Activated T-cell treated with anti-CD3 and anti-CD28 coated beads, Interleukin-2, amount 50 U/mL, for 72 hours (primary cell): ENCODE measurements at places on chromosomes 16 and 17. TPM values are rescaled to one million over a fixed set of nuclear protein-coding genes. Genes with fewer than 3 reads are reported as not detected.

KLHL10 gene
- total RNA-seq: 0.36 TPM

CALB2 gene
- not detected for total RNA-seq

ACSM3 gene
- 23.7 TPM for total RNA-seq

HP gene
- total RNA-seq: not detected

LDAF1 gene
- 12.2 TPM for total RNA-seq

DNAH2 gene
- 0.07 TPM for total RNA-seq

NAA38 gene
- total RNA-seq: 43.5 TPM

DPEP3 gene
- total RNA-seq: 0.12 TPM

KRTAP4-4 gene
- not detected for total RNA-seq

GRCh38 chr16:67672739-67673662, 6.4 kb downstream of the C16orf86 start:
- DNase-seq: peak; percentile 65

DNA sequence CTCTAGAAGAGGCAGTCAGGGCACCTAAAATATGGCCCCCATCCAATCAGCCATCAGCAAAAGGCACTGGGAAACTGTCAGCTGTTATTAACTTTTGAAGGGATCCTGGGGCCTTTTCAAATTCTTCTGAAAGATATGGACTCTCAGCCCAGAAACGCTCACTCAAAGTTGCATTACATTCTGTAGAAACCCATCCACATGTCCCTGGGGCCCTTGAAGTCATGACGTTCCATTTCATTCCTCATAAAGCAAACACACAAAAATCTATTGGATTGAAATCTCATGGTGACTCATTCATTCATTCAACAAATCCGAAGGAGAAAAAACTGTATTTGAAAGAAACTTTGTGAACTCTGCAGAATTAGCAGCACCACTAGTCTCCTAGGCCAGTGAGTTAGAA, 215.3 kb downstream of the C16orf95 start:
- no peak for DNase-seq

GRCh38 chr17:4485676-4486646, 12.7 kb upstream of the SPNS2 start:
- DNase-seq: peak; percentile 59

DNA sequence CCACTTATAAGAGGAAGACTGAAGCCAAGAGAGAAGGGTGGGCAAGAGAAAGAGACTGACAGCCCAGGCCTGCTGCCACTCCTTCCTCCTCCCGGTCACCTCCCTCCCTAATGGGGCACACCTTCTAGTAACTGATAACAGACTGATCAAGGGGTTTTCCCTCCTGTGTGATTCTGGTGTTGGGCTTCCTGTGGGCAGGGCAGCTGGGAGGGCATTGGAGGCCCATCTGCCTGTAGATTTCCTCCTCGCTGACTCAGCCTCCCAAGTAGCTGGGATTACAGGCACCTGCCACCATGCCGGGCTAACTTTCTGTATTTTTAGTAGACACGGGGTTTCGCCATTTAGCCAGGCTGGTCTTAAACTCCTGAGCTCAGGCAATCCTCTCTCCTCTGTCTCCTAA, 16.2 kb downstream of the CA4 start:
- peak; percentile 24 for DNase-seq

GRCh38 chr17:68603656-68604055, 2.5 kb upstream of the FAM20A start:
- no peak for DNase-seq

DNA sequence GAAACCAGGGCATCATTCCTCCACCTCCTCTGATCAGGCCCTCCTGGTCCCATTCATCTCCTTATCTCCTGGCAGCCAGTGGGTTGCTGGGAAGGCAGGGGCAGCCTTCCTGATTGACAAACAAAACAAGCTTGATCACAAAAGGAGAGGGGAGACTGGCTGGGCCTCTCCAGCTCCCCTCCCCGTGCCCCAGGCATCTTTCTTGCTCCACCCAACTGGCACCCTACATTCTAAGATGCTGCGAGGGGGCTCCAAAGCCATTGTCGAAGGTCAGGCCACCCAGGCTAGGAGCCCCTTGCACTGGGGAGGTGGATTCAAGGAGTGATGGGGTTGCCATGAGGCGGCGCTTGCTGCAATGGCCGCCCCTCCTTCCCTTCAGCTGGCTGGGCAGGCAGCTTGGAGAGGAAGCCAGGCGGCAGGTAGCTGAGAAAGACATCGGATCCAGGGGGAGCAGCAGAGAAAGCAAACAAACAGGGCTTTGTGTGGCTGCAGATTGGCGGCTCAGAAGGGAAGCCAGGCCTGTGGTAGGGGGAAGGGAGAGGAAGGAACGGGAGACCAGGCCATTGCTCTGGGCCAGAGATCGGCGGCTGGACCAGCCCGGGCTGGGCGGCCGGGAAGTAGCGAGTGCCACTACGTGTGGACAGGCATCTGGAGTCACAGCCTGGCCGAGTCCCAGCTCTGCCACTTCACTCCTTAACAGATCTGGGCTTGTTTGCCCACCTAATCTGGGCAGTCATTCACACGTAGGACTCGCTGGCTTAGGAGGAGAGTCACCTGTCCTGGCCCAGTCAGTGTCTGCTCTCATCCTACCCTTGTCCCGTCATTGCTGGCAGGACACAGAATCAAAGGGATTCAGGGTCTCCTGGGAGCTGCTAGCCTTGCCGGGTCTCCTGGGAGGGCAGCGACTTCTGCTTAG, 12.3 kb downstream of the RAI1 start:
- no peak for DNase-seq

DNA sequence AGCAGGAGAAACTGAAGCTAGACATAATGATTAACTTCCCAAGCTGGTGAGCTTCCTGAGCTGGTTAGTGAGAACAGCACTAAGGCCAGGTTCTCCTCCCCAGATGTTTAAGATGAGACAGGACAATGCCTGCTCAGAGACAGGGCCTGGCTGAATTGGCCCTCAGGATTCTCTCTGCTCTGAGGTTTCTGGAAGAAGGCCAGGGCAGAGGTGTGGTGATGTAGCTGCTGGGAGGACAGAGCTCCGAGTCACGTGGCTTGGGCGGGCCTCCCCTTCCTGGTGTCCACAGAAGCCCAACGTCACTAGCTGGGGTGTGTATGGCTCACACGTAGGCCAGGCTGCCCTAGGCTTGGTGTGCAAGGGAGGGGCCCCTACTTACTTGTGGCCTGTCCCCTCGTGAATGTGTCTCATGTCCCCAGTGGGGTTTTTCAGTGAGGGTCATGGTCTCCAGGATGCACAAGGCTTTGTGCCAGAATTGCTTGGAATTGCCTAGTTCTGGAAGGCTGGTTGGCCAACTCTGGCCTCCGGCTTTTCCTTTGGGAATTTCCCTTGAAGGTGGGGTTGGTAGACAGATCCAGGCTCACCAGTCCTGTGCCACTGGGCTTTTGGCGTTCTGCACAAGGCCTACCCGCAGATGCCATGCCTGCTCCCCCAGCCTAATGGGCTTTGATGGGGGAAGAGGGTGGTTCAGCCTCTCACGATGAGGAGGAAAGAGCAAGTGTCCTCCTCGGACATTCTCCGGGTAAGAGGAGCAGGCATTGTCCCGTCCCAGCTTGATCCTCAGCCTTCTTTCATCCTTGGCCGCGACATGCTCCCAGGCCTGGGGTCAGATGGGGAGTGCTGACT, 3.4 kb downstream of the NOD2 start:
- peak; percentile 63 for DNase-seq

- no peak for DNase-seq
Measured at GRCh38 chr16:68750193-68750695, 13.2 kb downstream of the CDH1 start.

GRCh38 chr17:20315821-20316220, 151.5 kb downstream of the LGALS9B start:
- no peak for DNase-seq

DNA sequence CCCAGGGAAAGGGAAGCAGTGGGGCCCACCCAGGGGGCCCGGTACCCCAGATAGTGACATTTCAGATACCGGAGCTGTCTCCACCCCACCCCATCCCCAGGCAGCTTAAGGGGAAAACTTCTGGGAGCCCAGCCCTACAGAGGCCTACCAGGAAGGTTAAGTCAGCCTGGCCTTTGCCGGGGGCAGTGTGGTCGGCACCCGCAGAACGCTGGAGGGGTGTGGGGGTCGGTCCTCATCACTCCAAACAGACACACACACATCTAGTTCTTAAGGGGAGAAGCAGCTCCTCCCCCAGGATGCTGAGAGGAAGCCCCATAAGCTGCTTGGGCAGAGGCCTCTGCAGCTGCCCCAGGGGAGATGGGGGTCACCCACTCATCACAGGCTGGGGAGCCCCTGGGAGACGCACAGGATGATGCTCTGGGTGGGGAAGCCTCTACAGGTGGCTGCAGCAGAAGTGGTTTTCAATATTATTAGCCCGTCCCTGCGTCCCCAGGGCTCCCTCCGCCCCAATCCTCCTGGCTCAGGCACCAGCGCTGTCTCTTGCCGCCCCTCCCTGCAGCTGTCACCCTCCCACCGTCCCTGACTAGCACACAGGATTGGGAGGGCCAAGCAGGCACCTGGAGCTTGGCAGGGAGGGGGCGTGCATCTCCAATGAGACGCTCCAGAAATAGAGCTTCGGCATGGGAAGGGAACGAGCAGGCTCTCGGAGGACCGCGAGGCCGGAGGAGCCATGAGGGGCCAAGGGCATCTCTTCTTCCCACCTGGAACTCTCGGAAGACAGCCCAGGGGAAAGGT, 1.4 kb upstream of the ABR start:
- no peak for DNase-seq

DNA sequence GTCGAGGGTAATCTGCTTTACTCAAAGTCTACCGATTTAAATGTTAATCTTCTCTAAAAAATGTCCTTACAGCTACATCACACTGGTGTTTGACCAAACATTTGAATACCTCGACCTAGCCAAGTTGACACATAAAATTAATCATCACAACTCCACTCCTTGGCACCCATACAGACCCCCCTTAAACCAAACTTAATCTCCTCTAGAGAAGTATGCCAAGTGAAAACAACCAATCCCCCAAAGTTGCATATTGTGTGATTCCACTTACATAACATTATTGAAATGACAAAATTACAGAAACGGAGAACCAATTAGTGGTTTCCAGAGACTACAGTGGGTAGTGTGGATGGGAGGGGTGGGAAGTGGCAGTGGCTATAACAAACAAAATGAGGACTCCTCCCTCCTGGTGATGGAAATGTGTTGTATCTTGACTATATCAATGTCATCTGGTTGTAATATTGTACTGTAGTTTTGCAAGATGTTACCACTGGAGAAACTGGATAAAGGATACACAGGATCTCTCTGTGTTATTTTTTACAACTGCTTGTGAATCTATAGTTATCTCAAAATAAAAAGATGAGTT, 39.4 kb downstream of the CAPNS2 start:
- no peak for DNase-seq

DNA sequence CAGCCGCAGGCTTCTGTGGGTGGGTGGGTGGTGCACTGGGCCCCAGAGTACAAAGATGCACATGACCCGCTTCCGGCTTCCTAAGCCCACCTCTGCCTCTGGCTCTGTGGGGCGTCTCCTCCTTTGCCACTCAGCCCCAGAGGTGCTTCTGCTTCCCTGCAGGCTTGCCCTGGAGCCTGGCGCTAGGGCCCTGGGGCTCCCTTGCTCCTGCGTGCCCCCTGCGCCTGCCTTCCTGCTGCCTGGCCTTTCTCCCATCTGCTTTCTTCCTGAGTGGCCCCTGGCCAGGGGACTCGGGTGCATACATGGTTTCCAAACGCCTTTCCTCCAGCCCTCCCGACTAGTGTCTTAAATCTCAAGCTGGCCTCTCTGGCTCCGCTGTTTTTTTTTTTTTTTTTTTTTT, 3.4 kb downstream of the WWOX start:
- no peak for DNase-seq

GRCh38 chr17:16913463-16913862, 58.5 kb downstream of the TNFRSF13B start:
- DNase-seq: no peak

- peak; percentile 59 for DNase-seq
Measured at GRCh38 chr16:21301168-21301894, 23.2 kb upstream of the CRYM start.

DNA sequence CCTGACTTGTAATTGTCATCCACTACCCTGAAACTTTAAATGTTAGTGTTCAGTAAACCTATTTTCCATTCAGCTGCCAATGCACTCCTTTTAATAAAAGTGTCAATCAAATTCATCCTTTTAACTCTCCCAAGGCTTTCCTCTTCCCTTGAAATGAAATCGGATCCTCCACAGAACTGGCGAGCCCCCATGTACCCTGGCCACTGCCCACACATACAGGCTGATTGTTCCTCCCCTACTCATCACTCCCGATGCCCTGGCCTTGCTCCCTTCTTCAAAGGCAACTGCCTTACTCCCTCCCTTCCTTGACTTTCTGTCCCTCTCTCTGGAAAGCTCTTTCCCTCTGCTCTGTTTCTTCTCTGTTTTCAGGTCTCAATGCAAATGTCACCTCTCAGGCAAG, 7.6 kb downstream of the KRT33A start:
- no peak for DNase-seq

- DNase-seq: no peak
Measured at GRCh38 chr16:84239141-84239769, 557 bp downstream of the KCNG4 start.

GRCh38 chr17:57545731-57546342, 199.3 kb downstream of the CCDC182 start:
- no peak for DNase-seq

DNA sequence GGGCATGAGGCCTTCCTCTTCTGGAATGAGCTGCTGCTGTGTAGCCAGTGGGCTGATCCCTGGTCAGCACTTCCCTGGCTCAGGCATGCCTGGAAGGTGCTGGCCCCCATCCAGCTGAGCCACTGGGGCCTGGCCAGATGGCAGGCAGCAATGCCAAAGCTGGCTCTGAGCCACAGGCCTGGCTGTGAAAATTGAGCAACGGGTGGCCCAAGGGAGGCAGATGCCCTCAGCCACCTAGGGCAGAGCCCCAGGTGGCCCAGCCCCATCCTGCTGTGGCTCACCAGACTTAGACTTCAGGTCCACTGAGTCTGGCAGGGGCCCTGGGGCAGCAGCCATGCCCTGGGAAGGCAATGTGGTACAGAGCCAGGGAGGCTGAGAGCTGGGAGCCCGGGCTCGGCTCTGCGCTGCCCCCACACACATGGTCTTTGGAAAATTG, 8.5 kb upstream of the CRHR1 start:
- no peak for DNase-seq

GRCh38 chr17:26731005-26731921, 562.7 kb upstream of the WSB1 start:
- no peak for DNase-seq

- no peak for DNase-seq
Measured at GRCh38 chr16:79970551-79971236, 370.2 kb upstream of the MAF start.
